ENCODE measurements at places on chromosomes 13 and 19. TPM values are rescaled to one million over a fixed set of nuclear protein-coding genes. Genes with fewer than 3 reads are reported as not detected.

YJEFN3 gene
- total RNA-seq: 6.1 TPM

LGALS4 gene
- total RNA-seq: not detected

- peaks cover 33% of the 10 kb centered on the region for H3K27me3 ChIP-seq
- H3K4me3 ChIP-seq: no peak overlapping the region
- no peak for DNase-seq
- H3K36me3 ChIP-seq: no peaks in the 10 kb centered on the region
These were observed 108.5 kb upstream of the C1QTNF9B start for GRCh38 chr13:24005755-24006281.

- peaks cover 43% of the 10 kb centered on the region for H3K36me3 ChIP-seq
- no peak overlapping the region for H3K27ac ChIP-seq
- no peaks in the 10 kb centered on the region for H3K27me3 ChIP-seq
- no peak overlapping the region for H3K4me3 ChIP-seq
- H3K4me1 ChIP-seq: peaks cover 2% of the 10 kb centered on the region
These were observed 96.7 kb downstream of the GJA3 start for GRCh38 chr13:20064128-20064527.

Measured in osteocyte (in vitro differentiated cells).